ENCODE measurements at places on chromosomes 16 and 17.
A peak's percentile ranks its signal among the peaks of the same experiment; 100 is the strongest.

GRCh38 chr17:32493571-32493970 is 6.8 kb downstream of the CDK5R1 start:
- DNase-seq: no peak

DNA sequence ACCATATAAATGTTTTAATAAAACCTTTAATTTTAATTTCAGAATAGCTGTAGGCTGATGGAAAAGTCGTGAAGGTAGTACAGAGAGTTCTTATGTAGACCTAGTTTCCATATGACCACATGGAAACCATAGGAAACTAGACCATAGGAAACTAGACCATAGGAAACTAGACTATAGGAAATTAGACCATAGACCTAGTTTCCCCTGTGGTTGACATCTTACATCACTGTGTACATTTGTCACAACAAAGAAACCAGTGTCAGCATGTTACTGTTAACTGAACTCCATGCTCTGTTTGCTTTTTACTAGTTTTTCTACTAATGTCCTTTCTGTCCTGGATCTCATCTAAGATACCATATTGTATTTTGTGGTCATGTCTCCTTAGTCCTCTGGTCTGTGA is 14.6 kb downstream of the NUDT7 start:
- no peak for DNase-seq

DNA sequence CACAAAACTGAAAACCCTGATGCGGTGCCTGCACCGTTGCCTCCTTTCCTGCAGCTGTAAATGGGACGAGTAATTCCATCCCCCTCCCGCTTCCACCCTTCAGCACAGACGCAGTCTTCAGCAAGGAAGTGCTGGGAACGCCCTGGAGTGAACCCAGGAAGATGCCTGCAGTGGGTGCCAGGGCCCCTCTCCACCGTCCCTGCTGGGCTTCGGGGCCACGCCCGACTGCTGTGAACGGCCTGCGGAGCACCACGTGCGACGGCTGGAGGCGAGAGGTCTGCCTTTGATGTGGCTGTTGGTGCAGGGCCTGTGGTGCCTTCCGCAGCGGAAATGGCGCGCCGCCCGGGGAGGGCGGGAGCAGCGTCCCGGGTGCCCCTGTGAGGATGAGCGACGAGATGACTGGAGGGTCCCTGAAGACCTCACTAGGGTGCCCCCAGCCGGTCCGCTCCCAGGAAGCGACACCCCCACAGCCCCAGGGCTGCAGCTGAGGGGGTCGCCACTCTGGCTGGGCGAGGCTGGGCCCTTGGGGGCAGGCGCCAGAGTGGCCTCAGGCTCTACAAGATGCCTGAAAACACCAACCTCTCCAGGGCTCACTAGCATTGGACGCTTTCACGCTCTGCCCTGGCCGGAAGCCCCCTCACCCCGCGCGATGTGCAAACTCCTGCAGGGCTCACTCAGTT is 749 bp upstream of the MC1R start:
- DNase-seq: peak; percentile 50

- DNase-seq: no peak
These were observed 22.0 kb downstream of the GOSR2 start for GRCh38 chr17:46944931-46945330.

- DNase-seq: no peak
These were observed 11.9 kb downstream of the KIF19 start for GRCh38 chr17:74337834-74338500.

DNA sequence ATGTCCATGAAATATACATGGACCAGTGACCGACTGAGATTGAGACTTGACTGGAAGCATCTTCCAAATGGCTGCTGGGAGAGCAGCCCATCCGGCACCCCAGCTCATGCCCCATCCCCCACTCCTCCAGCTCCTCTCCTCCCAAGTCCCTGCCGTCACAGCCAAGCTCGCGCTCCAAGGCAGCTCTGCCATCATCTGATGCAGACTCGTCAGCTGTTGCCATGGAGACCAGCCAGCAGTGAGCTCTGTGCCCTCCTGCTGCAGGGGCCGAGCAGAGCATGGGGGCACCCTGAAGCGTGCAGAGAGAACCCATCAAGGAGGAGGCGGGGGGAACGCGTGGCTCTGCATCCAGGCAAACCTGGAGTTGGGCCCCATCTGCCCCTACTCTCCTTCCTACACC is 74.5 kb upstream of the TNRC6C start:
- DNase-seq: no peak

DNA sequence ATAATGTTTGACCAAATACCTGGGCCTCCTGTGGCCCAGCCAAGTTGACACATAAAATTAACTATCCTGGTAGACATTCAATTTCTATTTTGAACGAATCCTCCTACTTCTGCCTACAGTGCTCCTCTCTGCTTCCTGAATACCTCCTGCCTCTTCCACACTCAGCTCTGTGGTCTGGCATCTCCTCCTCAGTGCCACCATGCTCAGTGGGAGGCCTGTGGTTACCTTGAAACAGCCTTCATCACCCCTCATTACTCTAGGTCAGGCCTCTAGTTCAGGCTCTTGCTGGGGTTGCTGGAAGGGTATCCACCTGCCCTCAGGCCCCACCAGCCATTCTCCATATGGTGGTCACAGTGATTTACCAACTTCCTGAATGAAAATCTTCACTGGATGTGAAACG is 5.1 kb downstream of the LYRM9 start:
- DNase-seq: no peak

DNA sequence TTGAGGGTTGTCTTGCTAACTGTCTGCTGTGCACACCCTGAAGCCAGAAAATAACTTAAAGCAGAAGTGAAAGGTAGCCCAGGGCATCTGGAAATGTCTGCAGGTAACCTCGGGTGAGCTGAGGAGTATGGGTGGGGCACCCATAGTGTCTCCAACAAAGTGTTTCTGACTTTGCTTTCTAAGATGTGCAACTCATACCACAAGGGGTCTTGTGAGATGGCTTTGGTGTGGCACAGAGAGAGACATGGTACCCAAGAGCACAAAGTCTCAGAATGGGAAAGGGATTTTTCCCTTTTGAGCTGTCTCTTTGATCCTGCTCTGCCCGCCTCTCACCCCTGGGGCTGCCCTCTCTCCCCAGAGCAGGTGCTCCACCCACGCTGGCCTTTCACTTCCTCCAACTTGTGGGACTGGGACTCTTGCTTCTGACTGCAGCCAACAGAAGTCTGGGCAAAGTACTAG is 6.9 kb downstream of the CHD9 start:
- DNase-seq: no peak

- DNase-seq: no peak
These were observed 85.2 kb downstream of the FTO start for GRCh38 chr16:53789137-53789536.

- no peak for DNase-seq
These were observed 37.6 kb downstream of the NOS2 start for GRCh38 chr17:27762527-27763305.

DNA sequence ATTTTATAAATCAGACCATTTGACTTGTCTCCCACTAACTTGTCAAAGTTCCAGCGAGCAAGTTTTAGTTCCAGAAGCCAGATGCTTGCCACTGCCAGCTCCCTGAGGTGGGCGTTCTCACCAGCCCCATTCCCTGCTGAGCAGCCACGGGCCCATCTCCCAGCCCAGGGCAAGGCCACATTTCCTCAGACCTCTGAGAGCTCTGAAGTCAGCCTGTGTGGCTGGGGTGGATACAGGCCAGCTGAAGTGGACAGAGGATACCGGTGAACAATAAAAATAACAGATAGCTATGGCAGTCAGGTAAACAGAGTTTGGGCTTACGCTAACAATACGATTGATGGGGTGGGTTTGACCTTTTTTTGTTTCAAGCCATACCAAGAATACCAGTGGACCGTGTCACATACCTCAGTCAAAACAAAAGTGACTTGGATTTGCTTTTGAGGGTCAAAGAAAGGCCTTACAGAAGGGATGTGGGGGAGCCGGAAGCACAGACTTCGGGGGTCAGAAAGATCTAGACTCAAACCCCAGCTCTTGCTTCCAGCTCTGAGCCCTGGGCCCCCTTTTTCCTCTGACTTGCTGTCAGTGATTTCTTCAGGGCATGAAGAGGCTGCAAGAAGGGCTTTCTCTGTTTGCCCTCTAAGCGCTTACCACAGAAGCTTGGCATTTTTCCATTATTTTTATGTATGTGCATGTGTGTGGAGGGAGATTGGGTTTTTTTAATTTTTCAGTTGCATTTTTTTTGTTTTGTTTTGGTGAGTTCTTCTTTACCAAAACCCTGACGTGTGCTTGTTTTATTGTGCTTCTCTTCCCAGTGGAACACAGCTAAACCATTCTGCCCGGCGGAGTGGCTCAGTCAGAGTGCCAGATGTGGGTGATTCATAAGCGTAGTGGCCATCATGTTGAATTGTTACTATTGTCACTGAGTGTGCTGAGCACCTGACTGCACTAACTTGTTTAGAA is 109.9 kb downstream of the GNAO1 start:
- no peak for DNase-seq

DNA sequence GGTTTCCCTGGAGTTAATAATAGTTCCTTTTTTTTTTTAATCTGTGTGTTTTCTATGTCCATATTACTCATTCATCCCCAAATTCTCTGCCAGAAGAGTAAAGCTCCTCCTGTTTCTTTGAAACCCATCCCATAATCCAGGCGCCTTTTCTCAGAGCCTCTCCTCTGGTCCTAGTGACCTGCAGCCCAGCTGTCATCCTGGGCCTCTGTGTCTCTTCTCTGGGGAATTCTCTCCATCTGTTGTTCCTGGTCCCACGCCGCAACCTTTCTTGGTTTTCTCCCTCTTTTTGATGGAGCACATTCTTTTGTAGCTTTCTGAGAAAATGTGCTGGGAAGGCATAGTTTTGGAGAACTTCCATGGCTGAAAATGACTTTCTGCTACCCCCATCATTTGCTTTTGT is 10.2 kb downstream of the KATNB1 start:
- DNase-seq: no peak

DNA sequence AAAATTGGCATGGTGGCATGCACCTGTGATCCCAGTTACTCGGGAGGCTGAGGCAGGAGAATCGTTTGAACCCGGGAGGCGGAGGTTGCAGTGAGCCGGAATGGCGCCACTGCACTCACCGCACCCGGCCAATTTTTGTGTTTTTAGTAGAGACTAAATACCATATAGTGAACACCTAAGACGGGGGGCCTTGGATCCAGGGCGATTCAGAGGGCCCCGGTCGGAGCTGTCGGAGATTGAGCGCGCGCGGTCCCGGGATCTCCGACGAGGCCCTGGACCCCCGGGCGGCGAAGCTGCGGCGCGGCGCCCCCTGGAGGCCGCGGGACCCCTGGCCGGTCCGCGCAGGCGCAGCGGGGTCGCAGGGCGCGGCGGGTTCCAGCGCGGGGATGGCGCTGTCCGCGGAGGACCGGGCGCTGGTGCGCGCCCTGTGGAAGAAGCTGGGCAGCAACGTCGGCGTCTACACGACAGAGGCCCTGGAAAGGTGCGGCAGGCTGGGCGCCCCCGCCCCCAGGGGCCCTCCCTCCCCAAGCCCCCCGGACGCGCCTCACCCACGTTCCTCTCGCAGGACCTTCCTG is at the start of gene HBQ1:
TSS of gene HBQ1 (plus strand) at position 359 of the 575 bp plus-strand sequence. CDS start at position 387, 28 bp downstream.
- no peak for DNase-seq

- DNase-seq: no peak
These were observed 1.5 kb downstream of the IRX5 start for GRCh38 chr16:54932021-54932660.

- no peak for DNase-seq
These were observed 214.3 kb upstream of the CDH11 start for GRCh38 chr16:65336160-65336559.

DNA sequence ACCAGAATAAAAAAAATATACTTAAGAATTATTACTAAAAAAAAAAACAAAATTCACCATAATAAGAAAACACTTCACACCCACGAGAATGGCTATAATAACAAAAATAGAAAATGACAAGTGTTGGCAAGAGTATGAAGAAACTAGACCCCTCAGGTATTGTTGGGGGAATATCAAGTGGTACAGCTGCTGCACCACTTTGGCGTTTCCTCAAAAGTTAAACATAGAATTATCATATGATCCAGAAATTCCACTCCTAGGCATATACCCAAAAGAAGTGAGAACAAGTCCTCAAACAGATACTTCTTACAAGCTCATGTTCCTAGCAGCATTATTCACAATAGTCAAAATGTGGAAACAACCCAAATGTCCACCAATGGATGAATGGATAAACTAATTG is 26.3 kb downstream of the AMFR start:
- DNase-seq: no peak

DNA sequence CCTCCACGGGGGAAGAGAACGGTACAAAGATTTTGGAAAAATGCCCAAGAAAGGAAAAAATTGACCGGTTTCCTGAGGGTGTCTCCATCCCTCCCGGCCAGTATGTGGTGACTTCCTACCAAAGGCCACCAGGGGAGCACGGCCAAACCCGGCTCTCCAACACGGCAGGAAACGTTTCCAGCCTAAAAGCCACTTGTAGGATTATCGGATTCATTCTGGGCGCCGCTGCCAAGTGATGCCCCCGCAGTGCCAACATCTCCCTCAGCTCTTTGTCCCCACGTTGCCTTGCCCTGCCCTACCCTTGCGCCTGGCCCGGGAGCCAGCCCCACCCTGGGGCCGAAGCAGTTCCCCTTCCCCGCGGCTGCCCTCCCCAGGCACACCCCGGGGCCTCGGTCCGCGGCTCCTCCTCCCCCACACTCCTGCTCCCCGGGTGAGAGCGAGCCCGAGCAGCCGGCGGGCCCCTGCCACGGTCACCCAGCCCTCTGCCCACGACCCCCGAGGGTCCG is 688 bp downstream of the CRK start:
- no peak for DNase-seq

DNA sequence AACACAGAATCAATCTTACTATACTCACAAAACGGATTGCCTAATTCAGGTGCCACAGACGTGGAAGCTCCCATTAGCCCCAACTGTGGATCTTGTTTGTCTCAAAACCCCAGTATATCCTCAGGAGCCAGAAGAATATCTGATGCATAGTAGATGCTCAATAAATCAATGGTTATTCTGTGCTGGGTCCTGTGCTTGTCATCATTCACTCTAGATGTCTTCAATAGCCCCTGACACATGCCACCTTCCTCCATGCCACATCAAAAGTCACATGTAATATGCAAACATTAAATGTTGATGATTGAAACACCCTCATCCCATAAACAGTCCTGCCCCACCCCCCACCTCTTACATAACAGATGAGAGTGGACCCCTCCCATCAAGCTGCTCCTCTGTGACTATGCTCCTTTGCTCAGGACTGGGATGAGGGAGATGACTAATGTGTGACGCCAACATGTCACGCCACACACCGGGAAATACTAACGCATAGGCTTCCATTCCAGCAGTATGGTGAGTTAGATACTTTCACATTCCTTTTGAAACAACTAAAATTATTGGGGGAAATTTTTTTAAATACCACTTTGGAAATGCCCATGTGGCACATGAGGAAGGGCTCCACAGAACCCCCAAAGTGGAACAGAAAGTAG is 267.6 kb upstream of the SDK2 start:
- DNase-seq: no peak
